ENCODE measurements at places on chromosomes 5 and 9.
A peak's percentile ranks its signal among the peaks of the same experiment; 100 is the strongest.

GRCh38 chr9:119175581-119175980 lies 193.7 kb downstream of the BRINP1 start:
- DNase-seq = no peak

DNA sequence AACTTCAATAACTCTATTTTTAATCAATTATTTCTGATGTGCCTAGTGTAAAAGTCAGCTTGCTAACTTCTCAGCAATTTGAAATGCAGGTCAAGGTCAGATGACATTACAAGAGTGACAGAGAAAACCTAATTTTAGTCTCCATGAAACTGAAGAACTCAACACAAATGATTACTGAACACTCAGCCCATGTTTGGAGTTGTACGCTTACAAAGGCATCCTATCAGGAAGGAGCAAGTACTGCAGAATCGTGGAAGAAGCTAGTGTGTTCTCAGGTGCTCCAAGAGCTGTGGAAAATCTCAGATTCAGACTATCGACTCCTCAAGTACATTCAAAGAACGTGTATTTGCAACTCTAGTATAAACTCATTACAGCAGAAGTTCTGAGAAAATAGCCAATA lies 526.7 kb downstream of the PDE4D start:
- no peak for DNase-seq

- DNase-seq = peak; percentile 12
Measured at GRCh38 chr5:171308453-171309275, at the start of gene TLX3. Gene TLX3 (plus strand): TSS chr5:171309248. CDS start chr5:171309366, 118 bp downstream.

GRCh38 chr9:34647651-34648050 lies 1.2 kb downstream of the GALT start:
- DNase-seq = no peak

DNA sequence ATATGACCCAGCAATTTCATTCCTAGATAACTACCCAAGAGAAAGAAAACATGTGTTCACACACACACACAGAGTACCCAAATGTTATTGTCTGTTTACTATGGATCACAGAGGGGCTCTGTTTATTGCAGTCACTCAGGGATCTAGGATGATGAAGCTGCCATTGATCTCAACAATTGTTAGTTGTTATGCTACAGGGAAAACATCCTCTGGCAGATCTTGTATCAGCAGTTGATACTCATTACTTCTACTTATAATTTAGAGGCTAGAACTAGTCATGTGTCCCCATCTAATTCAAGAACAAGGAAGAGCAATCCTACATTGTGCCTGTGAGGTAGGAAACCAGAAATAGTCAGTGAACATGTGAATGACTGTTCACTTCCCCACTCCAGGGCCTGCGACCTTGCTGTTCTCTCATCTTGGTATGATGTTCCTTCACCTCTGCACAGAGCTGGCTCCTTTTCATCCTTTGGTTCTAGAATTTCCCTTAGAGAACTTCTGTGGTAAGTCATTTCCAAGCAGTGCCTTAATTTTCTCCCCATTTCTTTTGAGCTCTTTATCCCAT lies 30.3 kb downstream of the NMUR2 start:
- DNase-seq = no peak

DNA sequence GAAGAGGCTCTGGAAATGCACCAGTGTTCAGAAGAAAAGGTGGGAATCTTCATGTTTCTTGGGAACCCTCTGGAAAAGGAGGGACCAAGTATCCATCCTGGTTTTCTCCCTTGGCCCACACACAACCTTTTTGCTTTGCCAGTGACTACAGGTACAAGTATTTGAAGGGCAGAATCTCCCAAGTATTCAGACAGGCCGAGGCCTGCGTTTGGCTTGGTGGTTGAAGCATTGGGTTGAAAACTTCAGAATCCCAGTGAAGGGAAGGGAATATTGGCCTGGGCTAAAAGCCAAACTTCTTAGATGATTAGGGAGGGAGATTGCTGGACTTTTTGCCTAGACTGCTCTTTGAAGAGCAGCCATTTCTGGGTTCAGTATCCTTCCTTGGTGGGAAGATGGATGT lies 71.9 kb downstream of the UBAP1 start:
- DNase-seq = no peak

GRCh38 chr9:14180960-14181537 lies 132.9 kb downstream of the NFIB start:
- DNase-seq = no peak

DNA sequence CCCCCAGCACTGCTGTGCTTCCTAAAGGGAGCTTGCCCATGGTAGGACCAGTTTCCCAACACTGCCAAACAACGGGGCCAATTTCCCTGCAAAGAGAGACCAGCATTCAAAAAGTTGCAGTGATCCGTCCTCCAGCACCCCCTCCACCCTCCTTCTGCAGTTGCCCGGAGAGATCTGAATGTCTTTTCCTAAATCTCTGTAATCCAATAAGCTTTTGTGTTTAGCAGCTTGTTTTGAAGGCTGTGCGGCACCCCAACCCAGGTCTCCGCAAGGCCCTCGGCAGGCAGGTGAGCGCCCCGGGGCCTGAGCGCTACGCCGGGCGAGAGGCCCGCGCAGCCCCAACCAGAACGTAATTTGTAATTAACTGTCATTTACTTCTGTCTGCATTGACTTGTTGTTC lies 366.9 kb upstream of the IRX2 start:
- no peak for DNase-seq

GRCh38 chr5:478369-478981 lies 35.5 kb downstream of the EXOC3 start:
- DNase-seq = no peak

GRCh38 chr9:74784506-74784905 lies 103.2 kb downstream of the TRPM6 start:
- no peak for DNase-seq

- DNase-seq = no peak
Measured at GRCh38 chr9:85258236-85258635, 483.5 kb downstream of the AGTPBP1 start.

GRCh38 chr5:160930406-160930805 lies 78.4 kb upstream of the ATP10B start:
- DNase-seq = no peak

DNA sequence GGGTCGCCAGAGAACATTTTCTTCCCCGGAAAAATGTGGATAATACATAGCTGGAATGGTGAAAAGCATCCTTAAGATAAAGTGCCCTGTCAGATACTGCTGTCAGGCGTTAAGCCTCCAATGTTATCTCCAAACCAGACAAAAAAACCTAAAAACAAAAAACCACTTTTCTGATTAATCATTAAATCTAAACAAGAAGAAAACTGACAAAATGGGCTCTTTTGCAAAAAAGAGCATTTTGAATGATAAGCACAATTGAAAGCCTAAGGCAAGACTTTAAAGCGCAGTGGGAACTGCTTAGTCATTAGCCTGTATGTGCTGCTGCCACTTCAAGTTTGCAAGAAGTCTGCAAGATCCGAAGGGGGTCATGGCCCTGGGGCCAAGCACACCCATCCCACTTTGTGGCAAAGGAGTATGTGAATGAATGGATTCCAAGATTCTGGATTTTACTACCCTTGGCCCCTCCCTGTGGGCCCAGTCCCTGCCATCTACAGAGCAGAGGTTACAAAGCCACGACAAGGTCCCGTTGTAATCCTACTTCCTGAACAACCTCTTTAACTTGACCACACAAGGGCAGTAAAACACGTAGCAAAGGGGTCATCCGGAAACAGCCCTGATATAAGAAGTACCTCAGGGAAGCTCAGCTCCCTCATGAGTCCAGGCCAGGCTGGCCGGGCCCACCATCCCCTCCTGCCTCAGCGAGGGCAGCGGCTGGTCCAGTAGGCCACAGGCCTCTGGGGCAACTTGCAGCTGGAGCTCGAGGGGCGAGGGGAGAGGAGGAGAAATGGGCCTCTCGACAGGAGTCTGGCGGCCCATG lies 29.7 kb downstream of the SHB start:
- no peak for DNase-seq

DNA sequence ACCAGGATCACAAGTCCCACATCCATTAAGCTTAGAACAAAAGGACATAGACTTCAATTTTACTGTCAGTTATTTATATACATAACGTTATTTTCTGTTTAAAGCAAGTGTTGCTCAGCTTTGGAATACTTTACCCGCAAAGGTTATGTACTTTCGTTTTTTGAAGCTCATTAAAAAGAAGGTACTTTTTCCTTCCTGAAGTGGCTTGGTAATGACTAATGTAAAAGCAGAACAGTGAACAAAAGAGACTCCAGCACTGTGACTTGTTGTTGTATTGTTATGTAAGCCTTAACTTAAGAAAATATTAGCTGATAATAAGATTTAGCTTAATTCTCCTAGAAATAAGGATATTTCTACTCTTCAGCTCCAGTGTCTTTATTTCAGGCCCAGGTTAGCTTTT lies 97.3 kb upstream of the SLCO6A1 start:
- DNase-seq = no peak

- DNase-seq = no peak
Measured at GRCh38 chr9:95678759-95679158, 162.0 kb upstream of the PTCH1 start.

GRCh38 chr5:145008876-145009530 lies 826.1 kb downstream of the PRELID2 start:
- no peak for DNase-seq

DNA sequence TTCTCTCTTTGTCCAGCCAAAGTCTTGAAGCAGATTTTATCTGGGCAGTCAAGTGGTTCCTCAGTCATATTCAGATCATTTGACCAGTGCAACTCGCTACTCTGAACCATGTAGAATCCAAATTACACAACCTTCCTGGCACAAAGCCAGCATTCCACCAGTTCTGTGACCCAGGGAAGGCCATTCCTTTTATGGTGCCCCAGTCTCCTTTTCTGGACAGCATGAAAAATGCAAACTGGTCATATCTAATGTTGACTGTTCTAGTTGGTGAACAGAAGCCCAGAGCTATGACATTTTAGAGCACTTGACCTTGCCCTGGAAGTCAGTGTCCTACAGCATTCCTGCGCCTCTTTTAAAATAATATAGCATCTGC lies 364.6 kb downstream of the BRINP1 start:
- no peak for DNase-seq

DNA sequence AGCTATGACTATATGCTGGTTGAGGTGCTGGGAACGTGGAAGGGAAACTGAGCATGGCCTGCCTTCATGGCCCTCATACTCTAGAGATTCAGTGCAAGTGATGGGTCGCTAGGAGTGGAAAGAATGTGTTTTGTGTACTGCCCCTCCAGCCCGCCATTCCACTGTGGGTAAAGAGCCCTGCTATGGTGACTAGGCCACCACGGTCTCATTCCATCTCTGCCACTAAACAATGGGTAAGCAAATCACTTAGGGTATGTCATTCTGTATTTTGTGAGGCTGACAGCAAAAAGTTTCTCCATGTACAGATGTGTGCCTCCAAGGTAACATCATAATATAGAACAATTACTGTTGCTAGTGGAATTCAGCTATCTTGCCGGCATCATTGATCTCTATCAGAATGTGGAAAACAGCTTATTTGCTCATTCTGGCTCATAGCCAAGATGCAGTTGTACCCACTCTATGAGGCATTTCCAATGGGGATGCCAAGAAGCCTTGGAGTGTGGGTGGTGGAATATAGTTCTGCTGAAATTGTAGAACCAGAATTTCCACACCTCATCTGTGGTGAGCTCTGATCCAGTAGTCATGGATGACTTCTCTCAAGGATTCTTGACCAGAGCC lies 12.5 kb downstream of the SMARCA2 start:
- DNase-seq = no peak

DNA sequence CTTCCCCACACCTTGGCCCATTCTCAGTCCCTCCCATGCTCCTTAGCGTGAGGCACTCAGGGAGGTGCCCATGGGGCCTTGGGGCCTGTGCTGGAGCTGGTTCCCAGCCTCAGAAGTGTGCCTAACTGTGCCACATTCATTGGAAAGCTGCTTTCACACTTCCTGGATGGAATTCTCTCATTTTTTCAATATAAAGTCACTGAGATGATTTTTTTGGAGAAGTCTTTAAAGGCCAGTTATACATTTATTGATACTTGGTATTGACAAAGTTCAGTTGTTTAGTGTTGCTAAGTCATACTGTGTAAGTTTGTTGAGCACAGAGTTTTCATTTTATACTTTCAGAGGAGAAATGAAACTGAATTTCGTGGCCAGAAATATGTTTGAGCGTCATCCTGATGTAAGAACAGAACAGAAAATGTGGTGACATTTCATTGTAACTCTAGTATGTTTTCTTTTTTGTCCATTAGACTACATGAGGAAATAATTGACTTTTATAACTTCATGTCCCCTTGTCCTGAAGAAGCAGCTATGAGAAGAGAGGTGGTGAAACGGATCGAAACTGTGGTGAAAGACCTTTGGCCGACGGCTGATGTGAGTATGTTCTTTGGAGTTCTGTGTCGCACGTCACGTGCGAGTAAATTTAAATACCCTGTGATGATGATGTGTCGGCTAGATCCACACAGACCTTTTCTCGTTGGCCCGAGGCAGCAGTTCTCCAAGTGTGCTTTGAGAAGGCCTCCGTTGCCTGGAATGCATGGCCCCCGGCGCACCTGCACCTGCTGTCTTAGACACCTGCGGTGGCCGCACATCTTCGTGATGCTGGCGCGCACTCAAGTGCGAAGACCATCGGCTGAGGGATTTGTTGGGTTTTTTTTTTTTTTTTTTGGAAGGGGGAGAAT lies 24.1 kb downstream of the TENT4A start:
- peak; percentile 25 for DNase-seq

- no peak for DNase-seq
Measured at GRCh38 chr5:55777332-55777731, 39.5 kb downstream of the DDX4 start.

- no peak for DNase-seq
Measured at GRCh38 chr5:127804886-127805426, 101.8 kb downstream of the CCDC192 start.

- DNase-seq = no peak
Measured at GRCh38 chr9:70049672-70050271, 6.1 kb downstream of the MAMDC2 start.

- no peak for DNase-seq
Measured at GRCh38 chr9:130882696-130883225, 13.9 kb downstream of the QRFP start.

DNA sequence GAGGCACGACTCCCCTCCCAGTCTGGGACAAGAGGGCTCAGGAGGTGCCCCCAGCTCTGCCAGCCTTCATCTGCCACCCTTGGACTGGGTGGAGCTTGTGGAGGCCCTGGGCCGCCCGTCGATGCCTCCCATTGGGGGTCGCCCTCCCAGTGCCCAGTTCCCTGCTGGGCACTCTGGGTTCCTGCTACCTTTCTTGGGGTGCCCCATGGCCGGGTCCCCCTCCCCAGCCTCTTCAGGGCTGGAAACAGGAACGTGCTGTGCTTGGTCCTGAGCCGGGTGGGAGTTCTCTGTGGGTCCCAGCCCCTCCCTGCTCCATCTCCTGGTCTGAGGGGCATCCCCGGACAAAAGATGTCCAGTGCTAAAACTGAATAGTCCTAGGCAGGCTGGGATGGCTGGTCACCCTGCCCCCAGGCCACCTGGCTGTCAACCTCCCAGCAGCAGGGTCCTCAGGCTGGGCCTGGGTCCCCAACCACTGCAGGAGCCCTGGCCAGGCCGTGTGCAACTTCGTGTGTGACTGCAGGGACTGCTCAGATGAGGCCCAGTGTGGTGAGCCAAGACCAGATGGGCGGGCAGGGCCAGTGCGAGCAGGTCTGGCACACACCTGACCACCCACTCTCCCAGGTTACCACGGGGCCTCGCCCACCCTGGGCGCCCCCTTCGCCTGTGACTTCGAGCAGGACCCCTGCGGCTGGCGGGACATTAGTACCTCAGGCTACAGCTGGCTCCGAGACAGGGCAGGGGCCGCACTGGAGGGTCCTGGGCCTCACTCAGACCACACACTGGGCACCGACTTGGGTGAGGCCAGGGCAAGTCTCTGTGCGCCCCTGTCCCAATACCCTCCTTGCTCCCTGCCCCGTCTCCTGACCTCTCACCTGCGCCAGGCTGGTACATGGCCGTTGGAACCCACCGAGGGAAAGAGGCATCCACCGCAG lies 784 bp downstream of the MAMDC4 start:
- no peak for DNase-seq

GRCh38 chr9:27059907-27060306 lies 49.1 kb upstream of the TEK start:
- DNase-seq = no peak

GRCh38 chr5:177372910-177373309 lies 11.3 kb upstream of the SLC34A1 start:
- peak; percentile 26 for DNase-seq
